ENCODE measurements at places on chromosomes 4 and X.

GRCh38 chr4:154029171-154029570, 240.3 kb upstream of the SFRP2 start:
- DNase-seq: no peak

- peak; percentile 51 for DNase-seq
These were observed 160.9 kb downstream of the CBR4 start for GRCh38 chr4:168849030-168849675.

GRCh38 chr4:56297776-56298175, 89.5 kb downstream of the AASDH start:
- no peak for DNase-seq

DNA sequence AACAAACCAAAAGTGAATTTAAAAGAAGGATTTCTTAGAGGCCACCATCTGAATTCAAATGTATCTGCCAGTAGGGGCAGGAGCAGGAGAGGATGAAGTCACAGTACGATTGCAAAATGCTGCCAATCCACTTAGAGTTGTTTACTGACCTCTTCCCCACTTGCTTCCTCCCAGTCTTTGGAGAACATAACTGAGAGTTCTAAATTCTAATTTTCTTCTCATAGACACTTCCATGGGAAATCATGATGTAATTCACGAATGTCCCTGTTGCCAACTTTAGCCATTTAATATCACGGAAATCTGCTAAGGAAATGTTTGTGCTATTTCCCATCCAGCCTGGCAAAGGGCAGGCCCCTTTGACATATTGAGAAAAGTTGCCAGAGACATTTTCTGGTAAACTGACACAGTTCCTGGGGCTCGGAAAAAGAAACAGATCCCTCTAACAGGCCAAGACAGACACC, 33.6 kb upstream of the NOCT start:
- DNase-seq: peak; percentile 19

GRCh38 chrX:97168646-97169045, 284.9 kb downstream of the RPA4 start:
- DNase-seq: no peak
